ENCODE measurements at places on chromosomes 2 and 18. TPM values are rescaled to one million over a fixed set of nuclear protein-coding genes. Genes with fewer than 3 reads are reported as not detected.

Gene CIDEA
- total RNA-seq: not detected

Gene SP140
- total RNA-seq: 0.22 TPM

Gene PRKAG3
- total RNA-seq: 19.3 TPM

Gene GPR45
- not detected for total RNA-seq

DNA sequence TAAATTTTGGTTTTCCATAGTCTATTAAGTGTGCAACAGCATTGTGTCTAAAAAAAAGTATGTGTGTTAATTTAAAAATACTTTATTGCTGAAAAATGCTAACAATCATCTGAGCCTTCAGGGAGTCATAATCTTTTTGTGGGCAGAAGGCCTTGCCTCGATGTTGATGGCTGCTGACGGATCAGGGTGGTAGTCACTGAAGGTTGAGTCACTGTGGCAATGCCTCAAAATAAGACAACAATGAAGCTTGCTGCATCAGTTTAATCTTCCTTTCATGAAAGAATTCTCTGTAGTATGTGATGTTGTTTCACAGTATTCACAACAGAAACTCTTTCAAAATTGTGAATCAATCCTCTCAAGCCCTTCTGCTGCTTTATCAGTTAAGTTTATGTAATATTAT is 31.3 kb downstream of the HDHD2 start:
- no peak for DNase-seq

DNA sequence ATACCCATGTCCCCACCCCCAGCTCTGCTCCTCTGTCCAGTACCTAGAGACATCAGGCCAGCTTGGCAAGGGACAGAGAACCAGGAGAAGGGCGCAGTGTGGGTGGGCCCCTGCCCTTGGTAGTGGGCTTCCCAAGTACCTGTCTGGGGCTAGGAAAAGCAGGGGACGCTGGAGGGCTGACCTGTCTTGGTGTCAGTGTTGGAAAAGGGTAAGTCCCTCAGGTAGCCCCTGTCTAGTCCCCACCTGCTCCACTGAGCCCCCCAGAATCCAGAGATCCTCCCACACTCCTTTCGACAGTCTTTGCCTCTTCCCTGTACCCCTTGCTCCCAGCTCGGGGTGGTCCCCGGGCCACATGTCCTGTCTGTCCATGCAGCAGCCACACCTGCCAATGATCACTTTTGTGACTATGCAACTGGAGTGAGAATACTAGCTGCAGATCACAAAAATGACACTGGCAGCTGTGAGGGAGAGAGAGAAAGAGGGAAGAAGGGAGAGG is 14.6 kb downstream of the DNAJB2 start:
- peak; percentile 44 for DNase-seq

GRCh38 chr18:26502823-26503222 is 45.5 kb downstream of the KCTD1 start:
- no peak for DNase-seq

GRCh38 chr18:63997041-63997440 is 27.2 kb downstream of the SERPINB8 start:
- no peak for DNase-seq

GRCh38 chr2:200179151-200179550 is 127.3 kb upstream of the SPATS2L start:
- DNase-seq: peak; percentile 83

DNA sequence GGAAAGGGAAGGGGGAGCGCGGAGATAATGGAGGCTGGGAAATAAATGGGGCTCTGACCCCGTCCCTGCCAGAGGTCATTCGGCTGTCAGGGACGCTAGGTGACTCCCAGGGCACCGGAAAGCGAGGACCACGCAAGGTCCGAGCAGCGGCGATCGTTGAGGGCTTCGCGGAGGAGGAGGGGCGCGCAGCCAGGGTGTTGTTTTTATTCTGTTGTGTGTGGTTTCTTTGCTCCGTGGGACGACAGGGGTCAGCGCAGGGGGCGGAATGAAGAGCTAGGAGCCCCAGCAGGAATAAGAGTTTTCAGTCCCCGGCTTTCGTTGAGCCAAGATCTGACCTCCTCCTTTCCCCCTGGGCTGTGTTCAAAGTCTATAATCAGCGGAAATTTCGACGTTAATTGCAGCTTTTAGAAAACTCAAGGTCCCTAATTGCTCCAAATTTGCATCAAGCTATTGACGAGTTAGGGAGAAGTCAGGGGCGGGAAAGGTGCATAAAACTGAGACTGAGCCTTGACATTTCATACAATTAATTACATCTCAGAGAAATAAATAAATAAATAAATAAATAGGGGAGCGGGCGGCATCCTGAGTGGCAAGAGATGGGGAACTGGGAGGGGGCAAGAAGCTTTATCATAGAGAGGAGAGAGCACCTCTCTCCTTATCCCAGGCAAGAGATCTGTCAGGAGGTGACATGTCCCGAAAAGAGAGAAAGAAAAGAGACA is 2.2 kb downstream of the GAD1 start:
- no peak for DNase-seq

GRCh38 chr2:16482460-16482859 is 183.2 kb downstream of the CYRIA start:
- no peak for DNase-seq
